ENCODE measurements at places on chromosomes 11 and 22.
A peak's percentile ranks its signal among the peaks of the same experiment; 100 is the strongest.

- no peak for DNase-seq
Observed at GRCh38 chr11:125413226-125413625, 82.8 kb downstream of the FEZ1 start.

DNA sequence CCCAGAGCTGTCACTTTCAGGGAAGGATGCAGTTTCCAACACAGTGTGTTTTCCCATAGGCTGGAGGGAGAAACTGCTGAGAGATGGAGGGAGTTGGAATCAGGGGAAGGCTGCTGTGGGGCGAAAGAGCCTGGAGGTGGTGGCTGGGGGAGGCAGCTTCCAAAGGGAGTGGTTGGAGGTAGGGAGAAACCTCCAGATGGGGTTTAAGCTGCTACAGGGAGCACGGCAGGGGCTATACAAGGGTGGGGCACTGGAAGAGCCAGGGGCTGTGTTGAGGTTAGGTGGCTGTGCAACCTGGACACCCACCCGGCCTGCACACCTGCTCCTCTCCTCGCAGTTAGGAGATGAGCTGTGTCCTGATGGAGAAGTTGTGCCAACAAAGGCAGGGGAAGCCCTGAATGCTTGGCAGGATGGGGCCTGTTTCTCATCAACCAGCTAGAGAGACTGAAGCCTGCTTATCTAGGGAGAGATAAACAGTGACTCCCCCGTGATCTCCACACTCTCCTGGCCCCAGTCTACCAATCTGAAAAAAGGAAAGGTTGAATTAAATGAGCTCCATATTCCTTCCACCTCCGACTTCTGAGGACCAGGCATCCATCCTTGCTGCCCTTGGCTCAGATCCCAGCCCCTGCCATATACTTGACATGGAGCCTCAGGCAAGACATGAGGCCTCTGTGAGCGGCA, 3.6 kb upstream of the SLCO2B1 start:
- no peak for DNase-seq

GRCh38 chr11:20070459-20070858, 89.8 kb downstream of the DBX1 start:
- peak; percentile 19 for DNase-seq

GRCh38 chr11:47104261-47104950, 72.3 kb downstream of the ARFGAP2 start:
- no peak for DNase-seq

- DNase-seq: no peak
Observed at GRCh38 chr11:62930157-62930556, 9.0 kb upstream of the CHRM1 start.

- peak; percentile 5 for DNase-seq
Observed at GRCh38 chr11:122850076-122850631, 11.9 kb downstream of the CRTAM start.

- DNase-seq: no peak
Observed at GRCh38 chr22:49034836-49035817, 792.5 kb downstream of the BRD1 start.

DNA sequence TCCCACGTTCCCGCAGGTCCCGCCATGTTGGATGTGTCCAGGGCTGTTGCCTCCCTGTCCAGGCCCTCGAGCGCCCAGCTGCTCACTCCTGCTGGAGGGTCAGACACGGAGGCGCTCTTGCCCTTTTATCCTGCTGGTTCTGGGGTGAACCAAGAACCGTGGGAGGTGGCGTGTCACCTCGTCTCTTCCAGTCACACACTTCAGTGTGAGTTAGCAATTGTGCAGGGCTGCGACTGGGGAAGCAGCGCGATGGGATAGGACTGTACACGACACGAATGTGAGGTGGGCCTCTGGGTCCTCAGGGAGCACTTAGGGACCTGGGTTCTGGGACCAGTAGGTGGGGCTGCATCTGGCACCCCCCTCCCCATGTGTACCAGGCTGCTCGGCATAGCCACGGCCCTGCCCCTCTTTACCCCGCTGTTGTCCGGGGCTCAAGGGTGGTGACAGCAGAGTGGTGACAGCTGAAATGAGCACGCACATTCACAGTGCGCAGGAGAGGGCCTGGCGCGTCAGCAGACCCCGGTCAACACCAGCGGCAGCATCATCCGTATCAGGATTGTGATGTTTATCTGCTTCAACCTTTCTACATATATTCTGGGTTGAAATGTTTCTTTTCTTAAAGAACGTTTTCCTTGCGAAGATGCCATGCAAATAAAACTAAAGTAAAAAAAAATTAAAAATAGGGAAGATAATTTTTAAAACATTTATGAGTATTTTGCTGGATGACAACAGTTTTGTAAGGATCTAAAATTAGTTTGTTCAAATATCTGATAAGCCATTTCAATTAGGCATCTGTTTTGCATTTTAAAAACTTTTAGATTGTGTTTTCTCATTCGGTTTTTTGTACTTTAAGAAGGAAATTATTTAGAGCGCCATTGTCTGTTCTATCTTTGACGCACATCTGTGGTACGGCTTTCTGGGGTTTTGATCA, 210.7 kb downstream of the TBC1D22A start:
- DNase-seq: no peak

- peak; percentile 21 for DNase-seq
Observed at GRCh38 chr11:63888170-63889086, 28.5 kb downstream of the RCOR2 start.

DNA sequence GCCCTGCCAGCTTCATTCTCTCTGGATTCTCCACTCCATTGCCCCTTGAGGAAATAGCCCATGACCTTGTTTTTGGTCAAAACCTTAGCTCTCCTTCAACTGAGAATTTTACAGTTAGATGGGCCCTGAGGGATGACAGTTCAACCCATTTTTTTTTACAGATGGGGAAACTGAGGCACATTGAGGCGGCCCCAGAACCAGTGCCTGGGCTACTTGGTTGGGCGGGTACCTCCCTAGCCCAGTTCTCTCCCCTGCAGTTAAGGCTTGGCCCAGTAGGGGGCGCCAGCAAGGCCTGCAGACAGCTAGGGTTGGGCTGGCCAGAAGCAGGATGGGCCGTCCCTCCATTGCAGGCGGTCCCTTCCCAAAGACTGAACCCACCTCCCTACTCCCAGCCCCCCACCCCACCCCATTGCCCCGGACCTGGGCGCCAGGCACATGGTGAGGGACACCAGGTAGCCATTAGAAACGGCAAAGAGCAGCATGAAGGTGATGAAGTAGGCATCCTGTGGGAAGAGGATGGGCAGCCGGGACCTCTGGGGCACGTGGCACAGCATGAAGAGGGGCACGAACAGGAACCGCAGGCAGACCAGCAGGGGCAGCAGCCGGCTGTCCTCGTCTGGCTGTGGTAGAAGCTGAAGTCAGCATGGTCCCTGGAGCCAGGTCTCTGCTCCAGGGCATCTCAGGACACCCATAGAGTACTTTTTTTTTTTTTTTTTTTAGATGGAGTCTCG, 7.6 kb downstream of the SLC29A2 start:
- DNase-seq: no peak

DNA sequence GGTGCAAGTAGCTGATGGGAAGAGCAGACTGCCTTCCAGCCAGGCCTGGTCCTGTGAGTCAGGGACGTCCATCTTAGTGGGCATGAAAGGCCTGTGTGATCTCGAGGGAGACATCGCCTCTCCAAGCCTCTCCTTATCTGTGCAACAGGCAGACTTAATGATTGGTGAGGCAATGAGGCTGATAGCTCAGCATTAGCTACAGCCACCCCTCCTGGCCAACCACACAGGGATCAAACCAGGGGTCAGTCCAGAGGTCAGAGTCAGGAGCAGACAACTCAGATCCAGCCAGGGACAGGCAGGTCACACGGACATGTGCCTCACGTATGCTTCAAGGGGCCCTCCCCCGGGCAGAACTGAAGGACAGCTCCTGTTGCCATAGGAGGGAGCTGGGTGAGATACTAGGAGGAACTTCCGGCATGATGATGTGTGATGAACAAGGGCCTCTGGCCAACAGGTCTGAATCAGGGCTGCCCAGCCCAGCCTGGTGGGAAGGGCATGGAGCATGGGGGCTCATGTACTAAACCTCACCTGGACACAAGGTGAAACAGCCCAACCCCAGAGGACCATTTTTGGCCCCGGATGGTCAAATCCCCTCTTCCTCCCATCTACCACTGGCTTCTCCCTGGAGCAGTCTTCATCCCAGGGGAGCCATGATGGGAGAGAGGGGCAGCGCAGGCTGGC, 2.8 kb upstream of the APOC3 start:
- DNase-seq: no peak

- peak; percentile 38 for DNase-seq
Observed at GRCh38 chr11:14506532-14506931, 6.9 kb upstream of the COPB1 start.

DNA sequence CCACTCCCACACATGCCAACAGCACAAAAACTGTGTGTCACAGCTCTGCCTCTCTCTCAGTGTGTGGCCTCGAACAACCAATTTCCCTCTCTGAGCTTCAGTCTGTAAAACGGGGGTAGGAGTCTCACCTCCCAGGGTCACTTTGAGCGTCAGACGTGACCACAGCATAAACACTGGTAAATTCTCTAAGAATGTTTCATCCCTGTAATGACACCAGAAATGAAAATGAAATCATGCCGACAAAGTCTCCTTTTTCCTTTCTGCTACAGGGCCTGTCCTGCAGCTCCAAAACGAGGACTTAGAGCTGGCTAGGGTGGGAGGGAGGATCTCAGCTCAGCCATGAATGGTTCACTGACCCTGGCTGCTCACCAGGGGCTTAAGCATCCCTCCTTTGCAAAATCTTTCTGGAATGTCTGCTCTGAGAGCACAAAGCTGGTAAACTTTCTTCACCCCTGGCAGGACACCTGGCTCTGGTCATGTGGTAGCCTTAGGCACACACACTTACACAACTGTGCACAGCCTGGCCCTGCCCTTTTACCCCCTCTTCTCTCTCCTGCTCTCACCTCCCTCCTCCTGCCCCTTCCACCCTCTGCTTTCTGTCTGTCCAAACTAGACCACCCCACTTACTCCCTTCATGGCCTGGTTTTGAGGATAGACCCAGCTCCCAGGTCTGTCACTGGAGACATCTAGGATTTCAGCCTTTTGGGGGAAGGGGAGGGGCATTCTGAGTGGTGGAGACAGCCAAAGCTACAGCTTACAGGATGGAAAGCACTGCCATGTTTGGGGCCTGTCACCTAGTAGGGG, 12.3 kb upstream of the TSKU start:
- peak; percentile 82 for DNase-seq

- DNase-seq: no peak
Observed at GRCh38 chr11:79369055-79369454, 71.8 kb downstream of the TENM4 start.

GRCh38 chr11:120523196-120523595, 11.6 kb downstream of the GRIK4 start:
- DNase-seq: no peak

DNA sequence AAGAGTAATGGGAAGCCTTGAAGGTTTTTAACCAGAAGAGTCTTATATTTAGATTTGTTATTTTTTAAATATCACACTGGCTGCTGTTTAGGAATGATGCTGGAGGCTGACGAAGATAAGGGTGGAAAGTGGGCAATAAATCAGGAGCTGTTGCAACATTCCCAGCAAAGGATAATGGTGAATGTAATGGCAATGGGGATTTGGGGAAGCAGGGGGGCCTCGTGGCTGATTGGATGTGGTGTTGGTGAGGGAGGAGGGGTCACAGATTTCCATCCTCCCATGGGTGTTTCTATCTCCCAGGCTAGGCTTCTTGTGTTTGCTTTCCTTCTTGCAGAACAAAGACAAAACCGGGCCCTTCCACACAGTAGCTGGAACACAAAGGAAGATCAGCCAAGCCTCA, 80.8 kb downstream of the PIWIL4 start:
- no peak for DNase-seq

DNA sequence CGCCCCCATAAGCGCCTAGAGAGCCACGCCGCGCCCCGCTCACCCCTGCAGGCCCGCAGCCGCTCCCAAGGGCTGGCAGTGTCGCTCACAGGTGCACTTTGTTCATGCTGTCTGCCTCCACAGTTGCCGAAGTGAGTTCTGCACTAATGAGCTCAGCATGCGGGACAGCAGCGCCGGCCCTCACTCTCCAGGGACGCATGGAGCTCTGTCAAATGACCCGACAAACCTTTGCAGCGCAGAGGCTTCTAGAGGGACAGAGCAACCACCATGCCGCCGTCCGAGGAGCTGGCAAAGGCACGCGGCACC, 170.7 kb downstream of the OPCML start:
- no peak for DNase-seq

GRCh38 chr11:132846075-132846474, 686.2 kb downstream of the OPCML start:
- DNase-seq: no peak

DNA sequence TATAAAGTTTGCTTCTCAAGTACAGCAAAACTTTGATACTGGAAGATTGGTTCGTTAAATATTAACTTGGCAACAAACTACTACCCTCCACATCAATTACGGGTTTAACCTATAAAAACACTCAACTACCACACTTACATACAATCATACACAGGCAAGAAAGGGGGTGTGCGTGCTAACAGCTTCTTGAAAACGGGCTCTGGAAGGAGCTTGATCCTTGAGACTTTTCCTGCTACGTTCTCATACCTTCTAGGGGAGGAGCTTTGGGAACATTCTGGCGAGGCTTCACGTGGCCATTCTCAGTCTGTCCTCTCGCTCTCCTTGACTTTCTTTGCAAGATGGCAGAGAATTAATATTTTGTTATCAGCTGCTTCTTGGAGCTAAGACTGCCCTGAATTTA, 6.8 kb upstream of the ESAM start:
- DNase-seq: no peak

- DNase-seq: peak; percentile 9
Observed at GRCh38 chr11:27385245-27385644, 22.2 kb upstream of the CCDC34 start.

DNA sequence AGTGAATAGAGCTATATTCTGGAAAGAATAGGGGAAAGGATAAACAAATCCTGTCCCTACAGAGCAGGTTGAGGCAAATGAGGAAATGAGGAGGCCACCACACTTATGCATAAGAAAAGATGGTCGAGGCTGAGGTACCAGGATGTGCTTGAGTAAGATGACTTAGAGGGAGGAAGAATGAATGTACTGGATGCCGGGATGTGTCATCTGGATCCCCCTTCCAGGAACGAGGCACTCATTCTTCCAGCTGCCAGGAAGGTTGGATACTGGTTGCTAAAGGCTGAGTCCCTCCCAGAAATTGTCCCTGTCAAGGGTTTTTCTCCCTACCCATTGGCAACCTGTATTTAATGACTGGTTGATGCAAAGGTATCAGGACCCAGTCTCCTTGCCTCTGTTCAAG, 31.1 kb upstream of the SYT9 start:
- no peak for DNase-seq

DNA sequence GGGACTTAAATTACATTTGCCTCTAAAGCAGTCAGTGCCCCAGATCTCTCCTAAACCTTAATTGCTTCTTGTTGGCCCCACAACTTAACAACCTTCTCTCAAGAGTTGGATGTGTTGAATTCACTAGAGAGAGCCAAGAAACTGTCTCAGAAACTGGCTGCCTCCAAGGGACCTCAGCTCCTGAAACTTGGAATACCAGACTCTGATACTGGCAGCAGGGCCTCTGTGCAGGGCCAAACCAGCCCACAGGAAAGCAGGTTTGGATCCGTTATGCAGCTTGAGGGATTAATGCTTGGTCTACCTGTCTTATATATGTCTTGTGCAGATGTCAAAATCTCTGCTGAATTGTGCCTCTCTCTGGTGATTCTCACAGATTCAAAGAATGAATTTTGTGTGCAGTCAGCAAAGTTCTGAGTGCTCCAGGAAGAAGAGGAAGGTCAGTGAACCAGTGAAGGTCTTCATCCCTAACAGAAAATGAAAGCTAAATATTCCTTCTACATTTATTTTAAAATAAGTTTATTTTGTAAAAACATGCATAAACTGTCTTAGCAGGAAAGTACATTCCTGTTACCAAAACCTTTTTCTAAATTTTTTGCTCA, 70.8 kb downstream of the LIF start:
- no peak for DNase-seq

GRCh38 chr22:44390613-44390970, 77.8 kb upstream of the SHISAL1 start:
- DNase-seq: no peak
